EL (cell line): ENCODE measurements at places on chromosomes 3 and 15.

DNA sequence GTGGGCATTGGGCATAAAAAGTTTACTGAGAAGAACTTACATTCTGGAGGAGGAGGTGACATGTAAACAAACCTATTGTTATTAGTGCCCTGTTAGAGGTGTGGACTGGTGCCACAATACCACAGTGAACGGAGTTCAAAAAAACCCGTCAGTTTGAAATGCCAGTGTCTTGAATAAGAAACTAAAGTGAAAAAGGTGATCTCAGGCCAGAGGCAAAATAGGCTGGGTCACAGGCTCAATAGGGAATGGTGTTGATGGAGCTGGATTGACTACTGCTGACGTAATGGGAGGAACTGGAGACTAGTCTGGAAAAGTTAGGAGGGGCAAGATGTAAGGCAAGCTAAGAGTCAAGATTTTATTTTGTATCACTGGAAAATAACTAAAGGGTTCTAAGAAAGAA lies 1.6 kb upstream of the DCBLD2 start:
- DNase-seq = no peak

GRCh38 chr15:56832125-56832524 lies 86.3 kb upstream of the TCF12 start:
- DNase-seq = no peak

GRCh38 chr15:57941816-57942215 lies 123.7 kb downstream of the ALDH1A2 start:
- no peak for DNase-seq

DNA sequence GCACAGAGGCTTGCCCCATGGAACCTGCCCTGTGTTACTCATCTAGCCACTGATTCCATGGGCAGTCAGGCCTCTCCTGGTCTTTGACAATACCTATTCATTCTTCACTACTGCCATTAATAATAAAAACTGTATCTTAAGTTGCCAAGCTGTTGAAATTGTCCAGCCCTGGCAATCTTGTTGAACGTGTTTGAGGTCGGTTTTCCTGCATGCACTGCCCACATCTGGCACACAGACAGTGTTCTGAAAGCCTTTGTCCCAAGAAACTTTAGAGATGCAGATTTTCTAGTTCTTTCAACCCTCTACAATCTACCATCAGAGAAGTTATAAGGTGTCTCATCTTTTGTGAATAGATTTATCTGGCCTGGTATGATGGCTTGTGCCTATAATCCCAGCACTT lies 567.2 kb upstream of the NECTIN3 start:
- no peak for DNase-seq

DNA sequence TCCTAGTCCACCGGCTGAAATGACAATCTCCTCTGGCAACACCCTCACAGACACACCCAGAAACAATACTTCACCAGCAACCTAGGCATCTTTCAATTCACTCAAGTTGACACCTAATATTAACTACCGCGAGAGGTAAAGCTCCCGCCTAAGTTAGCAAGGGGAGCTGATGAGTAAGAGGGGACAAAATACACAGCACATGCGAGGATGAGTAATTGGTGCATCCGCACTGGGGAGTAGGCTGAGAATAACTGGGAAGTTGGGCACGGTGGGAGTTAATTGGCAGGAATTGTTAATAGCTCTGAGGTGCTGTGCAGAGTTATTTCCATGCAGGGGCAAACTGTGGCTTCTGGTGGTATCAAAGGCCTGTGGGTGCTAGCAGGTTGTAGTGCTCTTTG lies 14.5 kb upstream of the PLD1 start:
- no peak for DNase-seq
